ENCODE measurements at places on chromosomes 1 and 21. TPM values are rescaled to one million over a fixed set of nuclear protein-coding genes. Genes with fewer than 3 reads are reported as not detected.

Gene FAM72C
- polyA plus RNA-seq, result not detected

Gene GBP5
- 1.2 TPM for polyA plus RNA-seq

Gene AVPR1B
- not detected for polyA plus RNA-seq

Gene LMOD1
- polyA plus RNA-seq, result 6.1 TPM

Gene S100A7
- not detected for polyA plus RNA-seq

Gene DRAXIN
- 0.06 TPM for polyA plus RNA-seq

Gene NFIA
- polyA plus RNA-seq, result 7.7 TPM

Gene ADCY10
- polyA plus RNA-seq, result not detected

Gene NCMAP
- not detected for polyA plus RNA-seq

Gene KANK4
- 0.38 TPM for polyA plus RNA-seq

Gene PTAFR
- not detected for polyA plus RNA-seq

GRCh38 chr21:31293986-31294385 lies 50.1 kb downstream of the TIAM1 start:
- peak overlapping the region; percentile 58 for H3K27ac ChIP-seq
- H3K4me1 ChIP-seq, result peaks cover 24% of the 10 kb centered on the region
- no peaks in the 10 kb centered on the region for H3K36me3 ChIP-seq
- no peaks in the 10 kb centered on the region for H3K27me3 ChIP-seq
- DNase-seq, result peak; percentile 92

- H3K27me3 ChIP-seq, result no peaks in the 10 kb centered on the region
- H3K4me1 ChIP-seq, result peaks cover 12% of the 10 kb centered on the region
- H3K36me3 ChIP-seq, result 0 out of 2 replicates have a peak, but pooled peaks cover 4% of the 10 kb centered on the region
Measured at GRCh38 chr1:97186381-97186780, 464.8 kb downstream of the PTBP2 start.

DNA sequence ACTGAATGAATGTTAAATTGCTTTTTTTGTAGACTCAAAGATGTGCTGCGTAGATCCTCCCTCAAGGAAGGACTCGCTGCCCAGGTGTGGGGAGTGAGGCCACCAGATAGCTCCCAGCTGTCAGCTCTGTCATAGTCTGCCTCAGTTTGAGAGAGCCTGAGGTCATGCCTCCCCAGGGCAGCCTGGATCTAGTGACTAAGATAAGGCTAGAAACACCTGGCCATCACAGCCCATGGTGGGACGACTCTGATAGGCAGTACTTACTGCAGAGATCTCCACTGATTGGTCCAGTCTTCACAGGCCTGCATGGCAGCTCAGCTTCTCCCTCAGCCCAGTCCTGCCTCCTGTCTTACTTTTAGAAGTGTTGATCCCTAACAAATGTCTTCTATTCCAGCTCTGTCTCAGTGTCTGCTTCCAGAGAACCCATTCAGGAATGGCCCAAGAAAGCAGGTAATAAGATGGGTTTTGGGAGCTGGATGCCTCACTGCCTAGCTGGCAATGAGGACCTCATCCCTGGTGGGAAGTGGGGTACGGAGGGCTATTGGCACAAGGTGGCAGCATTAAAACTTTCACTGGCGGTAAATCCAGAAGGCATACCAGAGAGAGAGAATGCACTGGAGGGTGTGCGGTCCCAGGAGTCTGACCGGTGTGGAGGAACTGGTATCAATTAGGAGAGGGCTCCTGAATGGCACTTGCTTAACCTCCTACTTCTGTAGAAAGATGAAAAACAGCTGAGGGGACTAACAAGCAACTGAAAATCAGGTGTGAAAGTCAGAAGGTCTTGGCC lies 55.3 kb upstream of the GPR37L1 start:
- no peaks in the 10 kb centered on the region for H3K36me3 ChIP-seq
- H3K27ac ChIP-seq, result no peak overlapping the region
- no peak overlapping the region for H3K4me3 ChIP-seq
- no peaks in the 10 kb centered on the region for H3K27me3 ChIP-seq
- no peak for DNase-seq

DNA sequence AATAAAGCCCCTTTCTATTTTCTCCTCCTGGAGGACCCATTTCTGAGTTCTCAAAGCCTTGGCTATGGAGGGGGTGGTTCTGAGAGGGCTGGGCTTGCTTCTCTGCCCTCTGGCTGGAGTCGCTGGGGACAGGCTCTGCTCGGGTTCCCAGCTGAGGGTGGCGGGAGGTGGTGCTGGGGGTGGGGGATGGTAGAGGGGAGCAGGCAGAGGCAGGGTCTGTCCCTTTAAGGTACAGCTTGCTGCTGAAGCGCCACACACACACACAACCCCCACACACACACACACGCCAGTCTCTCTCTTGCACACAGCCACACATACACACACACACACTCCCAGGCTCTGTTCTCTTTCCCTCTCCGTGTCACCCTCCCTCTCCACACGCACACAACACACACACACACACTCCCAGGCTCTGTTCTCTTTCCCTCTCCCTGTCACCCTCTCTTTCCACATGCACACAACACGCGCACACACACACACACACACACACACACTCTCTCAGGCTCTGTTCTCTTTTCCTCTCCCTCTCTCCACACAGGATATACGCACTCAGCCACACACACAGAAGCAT lies 69.8 kb upstream of the SSBP3 start:
- no peak for DNase-seq
- no peaks in the 10 kb centered on the region for H3K4me1 ChIP-seq
- no peak overlapping the region for H3K27ac ChIP-seq
- no peak overlapping the region for H3K4me3 ChIP-seq
- H3K36me3 ChIP-seq, result no peaks in the 10 kb centered on the region

DNA sequence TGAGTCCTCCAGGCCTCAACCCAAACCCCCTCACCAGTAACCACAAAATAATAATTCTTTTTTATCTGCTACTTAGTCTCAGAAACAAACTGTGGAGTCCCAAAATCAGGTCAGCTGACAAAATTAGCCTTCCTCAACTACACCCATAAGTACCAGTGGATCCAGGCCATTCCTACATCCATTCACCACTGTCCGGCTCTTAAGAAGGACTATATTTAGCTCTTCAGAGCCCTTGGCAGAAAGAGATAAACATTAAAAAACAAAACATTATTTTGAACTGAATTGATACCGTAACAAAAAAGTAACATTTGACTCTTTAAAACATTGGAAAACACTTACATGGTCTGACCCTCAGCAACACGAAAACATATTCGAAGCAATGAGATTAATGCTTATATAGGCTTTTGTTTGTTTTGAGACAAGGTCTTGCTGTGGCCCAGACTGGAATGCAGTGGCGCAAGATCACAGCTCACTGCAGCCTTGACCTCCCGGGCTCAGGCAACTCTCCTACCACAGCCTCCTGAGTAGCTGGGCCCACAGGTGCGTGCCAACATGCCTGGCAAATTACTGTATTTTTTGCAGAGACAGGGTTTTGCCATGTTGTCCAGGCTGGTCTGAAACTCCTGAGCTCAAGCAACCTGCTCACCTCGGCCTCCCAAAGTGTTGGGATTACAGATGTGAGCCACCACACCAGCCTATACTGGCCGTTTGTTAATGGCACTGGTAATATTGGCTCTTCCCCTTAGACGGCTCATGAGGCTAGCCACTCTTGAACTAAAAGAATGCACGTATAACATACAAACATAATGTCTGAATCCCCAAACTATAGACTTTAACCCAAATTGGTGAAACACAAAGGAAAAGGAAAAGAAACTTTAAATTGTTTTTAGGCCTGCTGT lies 330.7 kb downstream of the SMYD3 start:
- H3K36me3 ChIP-seq, result no peaks in the 10 kb centered on the region
- no peaks in the 10 kb centered on the region for H3K4me1 ChIP-seq
- no peak overlapping the region for H3K4me3 ChIP-seq
- no peaks in the 10 kb centered on the region for H3K27me3 ChIP-seq
- H3K27ac ChIP-seq, result no peak overlapping the region

- DNase-seq, result no peak
- H3K27ac ChIP-seq, result no peak overlapping the region
- H3K4me3 ChIP-seq, result no peak overlapping the region
- H3K36me3 ChIP-seq, result no peaks in the 10 kb centered on the region
Measured at GRCh38 chr21:39422527-39423241, 22.9 kb downstream of the LCA5L start.

- H3K4me3 ChIP-seq, result no peak overlapping the region
- no peaks in the 10 kb centered on the region for H3K36me3 ChIP-seq
- H3K27me3 ChIP-seq, result no peaks in the 10 kb centered on the region
- peaks cover 9% of the 10 kb centered on the region for H3K4me1 ChIP-seq
- no peak overlapping the region for H3K27ac ChIP-seq
- DNase-seq, result no peak
Measured at GRCh38 chr1:48758976-48759375, 17.7 kb downstream of the BEND5 start.

GRCh38 chr1:165408518-165408917 lies 36.4 kb downstream of the RXRG start:
- no peaks in the 10 kb centered on the region for H3K4me1 ChIP-seq
- no peaks in the 10 kb centered on the region for H3K36me3 ChIP-seq
- peak; percentile 60 for DNase-seq

GRCh38 chr1:202631076-202631923 lies 79.0 kb downstream of the SYT2 start:
- DNase-seq, result no peak
- H3K36me3 ChIP-seq, result no peaks in the 10 kb centered on the region
- H3K4me3 ChIP-seq, result no peak overlapping the region
- peaks cover 22% of the 10 kb centered on the region for H3K27me3 ChIP-seq

- no peaks in the 10 kb centered on the region for H3K27me3 ChIP-seq
- peaks cover 33% of the 10 kb centered on the region for H3K4me1 ChIP-seq
- H3K4me3 ChIP-seq, result no peak overlapping the region
- no peak overlapping the region for H3K27ac ChIP-seq
- no peak for DNase-seq
Measured at GRCh38 chr1:224621813-224622682, 5.9 kb downstream of the CNIH3 start.

- H3K27me3 ChIP-seq, result peaks cover 38% of the 10 kb centered on the region
- H3K27ac ChIP-seq, result no peak overlapping the region
- no peak for DNase-seq
- no peaks in the 10 kb centered on the region for H3K4me1 ChIP-seq
- no peaks in the 10 kb centered on the region for H3K36me3 ChIP-seq
Measured at GRCh38 chr1:204751480-204751879, 65.9 kb upstream of the LRRN2 start.

DNA sequence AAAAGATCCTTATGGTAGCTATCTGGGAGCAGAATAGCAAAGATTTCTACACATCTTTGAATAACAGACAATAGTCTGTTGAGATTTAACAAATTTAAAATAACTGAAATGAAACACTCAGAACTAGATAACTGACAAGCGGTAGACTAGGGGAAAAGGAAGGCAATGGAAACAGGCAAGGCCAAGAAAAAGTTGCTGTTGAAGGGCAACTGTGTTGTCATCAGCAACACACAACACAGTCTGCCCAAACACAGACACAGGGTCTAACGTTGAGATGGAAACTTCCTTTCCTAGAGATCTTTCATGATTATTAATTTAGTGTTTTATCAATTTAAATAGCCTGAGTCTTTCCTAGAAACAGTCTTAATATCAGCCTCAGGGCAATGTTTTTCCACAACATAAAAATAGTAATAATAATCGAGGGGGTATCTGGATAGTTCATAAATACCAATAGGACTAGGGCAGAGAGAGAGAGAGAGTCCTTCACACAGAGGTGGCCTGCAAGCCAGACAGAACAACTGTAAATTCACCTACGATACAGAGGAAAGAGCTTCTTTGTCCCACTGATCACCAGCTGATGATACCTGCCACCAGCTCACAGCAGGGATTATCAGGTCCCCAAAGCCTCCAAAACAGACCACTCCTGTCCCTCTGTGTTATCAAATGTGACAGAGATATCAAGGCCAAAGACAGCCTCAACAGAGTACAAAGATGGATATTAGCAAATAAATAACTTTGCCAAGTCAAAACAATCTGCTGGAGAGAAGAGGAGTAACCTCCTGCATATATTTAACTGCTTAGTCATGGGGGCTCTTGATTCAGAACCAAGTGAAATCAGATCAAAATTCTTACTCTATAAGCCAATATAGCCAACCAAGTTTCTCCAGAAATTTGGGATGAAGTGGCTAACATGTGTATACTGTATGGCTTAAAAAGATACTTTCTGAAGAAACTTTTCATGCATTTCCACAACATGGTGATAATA lies 245.3 kb downstream of the SLC45A1 start:
- peak overlapping the region; percentile 37 for H3K27ac ChIP-seq
- H3K4me1 ChIP-seq, result peaks cover 20% of the 10 kb centered on the region
- H3K36me3 ChIP-seq, result no peaks in the 10 kb centered on the region
- no peaks in the 10 kb centered on the region for H3K27me3 ChIP-seq

DNA sequence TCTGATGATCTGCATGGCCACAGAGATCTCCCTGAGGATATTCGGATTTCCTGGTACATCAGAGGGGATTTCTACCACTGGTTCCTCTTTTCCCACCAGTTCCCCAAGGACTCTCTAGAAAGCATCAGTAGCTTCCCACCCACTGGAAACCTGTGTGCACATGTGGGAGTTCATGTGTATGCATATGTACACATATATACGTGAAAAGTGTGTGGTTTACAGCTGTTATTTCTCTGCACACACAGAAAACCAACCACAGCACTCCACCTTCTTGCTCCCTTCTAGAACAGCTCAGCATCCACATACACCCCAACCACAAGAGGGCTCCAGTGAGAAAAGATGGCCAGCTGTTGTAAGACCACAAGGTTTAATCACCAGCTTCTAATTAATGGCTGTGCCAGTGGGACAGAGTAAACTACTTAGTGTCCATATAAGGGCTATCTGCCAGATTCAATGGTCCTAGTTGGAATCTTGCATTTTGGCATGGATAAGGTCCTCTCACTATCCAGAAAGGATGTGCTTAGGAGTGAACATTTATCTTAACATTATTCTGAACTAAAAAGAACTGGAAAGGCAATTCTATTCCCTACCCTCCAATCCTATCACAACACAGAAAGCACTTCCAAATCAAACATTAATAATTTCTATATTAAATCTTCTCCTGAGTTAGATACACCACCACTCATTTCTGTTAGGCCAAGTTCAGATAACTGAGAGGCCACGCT lies 24.1 kb downstream of the GPR3 start:
- H3K4me3 ChIP-seq, result no peak overlapping the region
- H3K4me1 ChIP-seq, result peaks cover 18% of the 10 kb centered on the region
- DNase-seq, result peak; percentile 80

DNA sequence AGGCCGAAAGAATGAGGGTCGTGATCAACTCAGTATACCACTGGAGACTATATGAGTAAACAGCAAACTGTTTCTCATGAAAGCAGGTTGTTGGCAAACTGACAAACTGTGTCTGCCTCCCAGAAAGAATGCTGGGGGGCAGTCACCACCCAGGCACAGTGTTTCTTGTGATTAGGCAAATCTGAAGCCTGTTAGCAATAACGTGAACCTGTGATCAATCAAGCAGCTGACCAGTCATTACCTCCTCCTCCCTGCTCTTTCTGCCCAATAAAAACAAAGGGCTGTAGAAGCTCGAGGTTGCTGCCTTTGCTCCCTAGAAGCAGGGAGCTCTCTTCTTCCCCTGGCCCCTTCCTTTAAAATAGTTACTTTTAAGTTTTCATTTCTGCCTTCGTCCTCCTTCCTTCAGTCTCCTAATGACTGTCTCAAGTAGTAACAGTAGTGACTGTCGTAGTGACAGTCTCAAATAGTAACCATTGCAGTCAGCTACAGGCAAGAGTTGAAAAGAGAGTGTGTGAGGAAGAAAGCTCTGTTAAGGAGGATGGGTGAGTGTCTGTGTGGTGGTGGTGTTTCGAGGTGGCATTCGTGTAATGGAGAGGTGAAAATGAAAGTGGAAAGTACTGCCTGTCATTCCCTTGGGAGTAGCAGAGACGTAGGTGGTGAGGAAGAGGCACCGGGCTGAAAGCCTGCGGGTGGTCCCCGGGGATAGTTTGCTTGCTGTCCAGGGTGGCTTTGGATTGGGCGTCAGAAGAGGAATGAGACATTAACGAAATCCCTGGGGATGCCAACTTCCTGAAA lies 14.5 kb downstream of the HHAT start:
- no peak overlapping the region for H3K4me3 ChIP-seq
- DNase-seq, result peak; percentile 7
- H3K27me3 ChIP-seq, result 0 out of 2 replicates have a peak, but pooled peaks cover 3% of the 10 kb centered on the region
- no peak overlapping the region for H3K27ac ChIP-seq
- H3K36me3 ChIP-seq, result no peaks in the 10 kb centered on the region
- no peaks in the 10 kb centered on the region for H3K4me1 ChIP-seq

All from GM23248 (cell line).